ENCODE measurements at places on chromosomes 11 and 22.

DNA sequence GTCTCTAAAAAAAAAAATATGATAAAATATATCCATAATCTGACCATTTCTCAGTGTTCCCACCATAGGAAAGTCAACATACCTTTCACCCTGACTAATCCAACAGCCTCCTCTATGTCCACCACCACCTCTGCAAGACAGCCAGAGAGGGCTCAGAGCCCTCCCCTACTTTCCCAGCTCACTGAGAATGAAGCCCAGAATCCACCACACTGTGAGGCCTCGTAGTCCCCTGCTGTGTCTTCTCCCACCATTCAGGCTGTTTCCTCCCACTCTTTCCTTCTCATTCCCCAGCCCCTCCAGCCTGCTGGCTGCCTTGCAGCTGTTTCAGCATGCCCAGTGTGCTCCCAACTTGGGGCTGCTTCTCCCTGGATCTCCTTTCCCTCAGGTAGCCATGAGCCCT, 27.0 kb downstream of the SGSM3 start:
- DNase-seq: no peak

GRCh38 chr11:68468217-68468828, 7.8 kb downstream of the PPP6R3 start:
- peak; percentile 79 for DNase-seq

DNA sequence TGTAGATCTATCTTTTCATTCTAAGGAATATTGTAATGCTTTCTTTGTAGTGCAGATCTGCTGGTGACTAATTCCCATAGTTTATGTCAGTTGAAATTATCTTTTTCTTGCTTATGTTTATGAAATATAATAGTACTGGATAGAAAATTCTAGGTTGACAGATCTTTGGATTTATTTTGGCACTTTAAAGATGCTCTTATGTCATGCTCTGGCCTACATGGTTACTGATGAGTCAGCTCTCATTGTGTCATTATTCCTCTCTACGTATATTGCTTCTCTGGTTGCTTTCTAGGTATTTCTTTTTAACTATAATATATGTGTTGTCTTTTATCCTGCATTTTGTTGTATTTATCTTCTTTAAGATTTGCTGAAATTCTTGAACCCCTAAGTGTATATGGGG, 955.5 kb upstream of the CHORDC1 start:
- no peak for DNase-seq

DNA sequence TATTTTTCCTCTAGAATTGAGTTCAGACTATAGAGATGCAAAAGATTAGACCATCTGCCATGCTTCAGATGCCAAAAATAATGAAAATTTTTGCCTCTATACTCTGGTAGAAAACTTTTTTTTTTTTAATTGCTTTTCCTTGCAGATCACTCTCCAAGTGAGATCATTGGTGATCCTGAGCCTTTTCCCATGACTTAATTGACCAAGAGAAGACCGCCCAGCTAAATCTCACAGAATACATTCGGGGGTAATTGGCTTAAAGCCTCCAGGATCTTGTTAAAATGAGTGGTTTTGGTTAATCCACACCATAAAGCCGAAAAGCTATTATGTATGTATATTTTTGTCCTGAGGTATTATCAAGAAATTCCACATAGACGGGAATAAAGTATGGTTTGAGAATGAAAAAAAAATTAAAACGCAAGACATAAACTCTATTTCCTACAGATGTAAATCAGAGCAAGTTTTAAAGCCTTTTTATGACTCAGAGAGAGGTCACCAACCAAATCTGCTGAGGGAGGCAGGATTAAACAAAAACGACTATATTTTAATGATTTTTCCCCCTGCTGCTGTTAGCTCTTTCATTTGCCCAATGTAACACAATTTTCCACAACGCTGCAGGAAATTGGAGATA, 64.0 kb downstream of the PARVA start:
- DNase-seq: no peak

DNA sequence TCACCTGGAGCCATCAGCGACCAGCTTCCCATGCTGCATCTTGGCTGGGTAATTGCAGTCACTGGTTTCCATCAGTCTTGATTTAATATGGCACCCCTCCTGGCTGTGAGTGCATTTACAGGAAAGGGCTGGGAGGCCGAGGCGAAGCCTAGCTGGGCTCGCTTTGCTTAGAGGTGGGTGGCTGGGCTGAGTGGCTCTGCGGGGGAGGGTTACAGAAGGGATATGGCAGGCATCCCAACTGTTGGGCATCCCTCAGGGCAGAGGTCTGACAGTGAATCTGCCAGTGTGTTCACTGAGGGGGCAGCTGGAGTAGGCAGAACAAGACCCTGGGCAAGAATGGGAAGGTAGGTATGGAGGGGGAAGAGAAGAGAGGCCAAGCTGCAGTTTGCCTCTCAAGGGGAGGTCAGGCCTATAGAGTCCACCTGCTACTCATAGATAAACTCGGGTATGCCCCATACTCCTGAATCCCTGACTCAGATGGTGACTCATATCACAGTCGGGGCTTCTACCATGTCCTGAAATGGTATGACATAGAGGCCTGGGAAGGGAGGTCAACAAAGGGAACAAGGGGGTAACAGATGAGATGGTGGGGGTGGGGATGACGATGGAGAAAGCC, 77.5 kb upstream of the PHOX2A start:
- no peak for DNase-seq

- DNase-seq: no peak
Observed at GRCh38 chr11:80162387-80162786, 721.6 kb upstream of the TENM4 start.

DNA sequence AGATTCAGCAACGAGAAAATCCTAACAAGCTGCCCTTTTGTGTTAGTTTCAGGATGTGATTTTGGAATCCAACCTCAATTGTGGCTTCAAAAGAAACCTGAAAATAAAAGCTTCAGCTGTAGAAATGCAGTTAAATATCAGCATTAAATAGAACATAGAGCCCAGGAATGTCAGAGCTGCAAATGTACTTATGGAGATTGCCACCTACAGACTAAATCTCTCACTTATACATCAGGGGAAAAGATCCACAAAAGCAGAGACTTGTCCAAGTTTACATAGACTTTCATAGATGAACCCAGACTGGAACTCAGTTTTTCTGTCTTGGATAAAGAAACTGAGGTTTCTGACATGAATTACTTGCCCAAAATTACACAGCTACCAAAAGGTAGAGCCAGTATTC, 446.6 kb downstream of the DLG2 start:
- no peak for DNase-seq

DNA sequence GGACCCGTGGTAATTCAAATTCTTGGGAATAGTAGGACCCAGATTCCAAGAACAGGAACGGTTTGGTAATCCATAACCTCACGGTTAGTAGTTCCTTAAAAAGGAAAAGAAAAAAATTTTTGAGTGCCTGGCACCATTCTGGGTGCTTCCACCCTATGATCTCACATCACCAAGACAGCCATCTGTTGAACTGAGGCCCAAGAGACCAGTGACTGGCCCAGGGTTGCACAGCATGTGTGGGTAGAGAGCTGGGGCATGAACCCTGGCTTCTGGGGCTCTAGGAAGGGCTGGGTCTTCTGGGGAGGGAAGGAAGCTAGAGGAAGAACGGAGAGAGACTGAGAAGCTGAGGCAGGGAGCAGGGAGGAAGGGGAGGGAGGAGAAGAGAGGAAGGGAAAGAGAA, 4.7 kb upstream of the SPI1 start:
- DNase-seq: no peak

- DNase-seq: no peak
Observed at GRCh38 chr11:117600234-117600783, 196.7 kb downstream of the DSCAML1 start.

DNA sequence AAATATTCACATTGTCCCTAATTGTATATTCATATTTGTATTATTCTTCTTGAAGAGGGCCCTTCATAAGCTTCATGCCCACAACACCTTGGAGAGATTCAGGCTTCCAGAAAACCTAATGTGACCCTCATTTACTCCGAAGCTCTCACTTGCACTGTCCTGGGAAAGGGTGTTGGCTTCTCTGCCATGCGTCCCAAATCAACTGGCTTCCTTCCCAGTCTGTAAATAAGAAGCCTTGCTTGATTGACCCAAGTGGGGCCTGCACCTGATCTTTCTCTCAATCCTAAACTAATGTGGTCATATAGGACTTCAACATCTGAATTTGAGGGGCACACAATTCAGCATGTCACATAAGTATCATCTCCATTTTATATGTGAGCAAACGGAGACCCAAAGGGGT, 40.5 kb upstream of the ZBTB16 start:
- DNase-seq: peak; percentile 77

- no peak for DNase-seq
Observed at GRCh38 chr11:33063326-33063881, 24.0 kb downstream of the TCP11L1 start.

Data from LNCaP clone FGC (cell line).